Stimulated activated CD8-positive, alpha-beta memory T cell treated with anti-CD3 and anti-CD28 coated beads, Interleukin-4, amount 100 ng/mL, for 1 hour (primary cell): ENCODE measurements at places on chromosomes 2 and 18.

DNA sequence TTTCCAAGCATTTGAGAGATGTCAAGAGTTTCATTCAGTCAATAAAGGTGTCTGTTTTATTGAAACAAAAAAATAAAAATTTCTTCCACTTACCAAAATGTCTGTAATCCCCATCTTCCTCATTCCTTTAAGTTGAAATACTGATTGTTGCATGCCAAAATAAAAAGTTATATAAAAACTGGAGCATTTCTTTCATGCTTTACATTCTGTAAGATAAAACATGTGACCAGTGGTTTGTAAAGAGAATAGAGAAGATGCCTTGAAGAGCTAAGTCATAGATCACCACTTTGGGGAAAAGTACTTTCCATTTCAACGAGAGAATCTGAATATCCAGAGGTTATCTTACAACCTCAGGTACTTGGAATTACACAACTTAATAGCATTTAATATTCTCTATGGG, 35.9 kb upstream of the MYO1B start:
- DNase-seq = no peak

- DNase-seq = no peak
Measured at GRCh38 chr2:17792515-17792914, 23.7 kb upstream of the MSGN1 start.

- no peak for DNase-seq
Measured at GRCh38 chr2:163207693-163208370, 369.3 kb upstream of the KCNH7 start.

DNA sequence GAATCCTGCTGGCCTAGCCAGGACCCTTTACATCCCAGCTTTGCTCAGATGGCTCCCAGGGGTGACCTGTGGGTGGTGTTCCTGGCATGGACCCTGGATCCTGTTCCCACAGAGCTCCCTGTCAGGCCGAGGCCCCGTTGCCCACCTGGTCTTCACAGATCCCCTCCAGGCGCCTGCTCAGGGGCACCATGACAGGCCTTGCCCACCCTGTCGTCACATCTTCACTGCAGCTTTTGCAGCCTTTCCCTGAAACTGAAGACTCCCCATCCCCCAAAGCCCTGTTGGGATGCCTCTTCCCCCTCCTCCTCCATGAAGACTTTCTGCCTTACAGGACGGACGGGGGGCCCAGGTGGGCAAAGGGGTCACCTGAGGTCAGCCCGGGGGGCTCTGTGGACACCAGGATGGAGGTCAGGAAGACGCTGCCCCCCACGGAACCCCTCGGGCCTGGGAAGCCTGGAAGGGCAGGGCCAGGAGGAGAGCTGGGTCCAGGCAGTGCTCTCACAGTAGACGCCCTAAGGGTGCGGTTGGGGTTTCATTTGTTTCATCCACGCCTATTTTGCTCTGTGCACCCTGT, 13.0 kb upstream of the KIF1A start:
- no peak for DNase-seq

DNA sequence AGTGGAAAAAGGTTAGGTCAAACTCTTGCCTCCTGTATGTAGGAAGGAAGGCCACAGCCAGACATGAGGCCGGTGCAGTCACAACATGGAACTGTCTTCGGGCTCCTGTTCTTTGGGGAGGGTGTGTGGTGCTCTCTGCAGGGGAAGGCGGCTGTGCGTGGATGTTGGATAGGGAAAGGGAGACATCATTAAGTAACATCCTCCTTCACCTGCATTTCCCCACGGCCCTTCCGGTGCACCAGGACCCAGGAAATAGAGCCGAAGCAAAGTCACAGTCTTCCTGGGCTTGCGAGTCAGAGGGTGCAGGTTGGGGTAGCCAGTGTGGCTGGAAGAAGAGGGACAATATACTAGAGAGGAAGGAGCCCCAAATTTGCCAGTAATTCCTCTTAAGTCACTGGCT, 78.9 kb upstream of the SMAD7 start:
- no peak for DNase-seq

DNA sequence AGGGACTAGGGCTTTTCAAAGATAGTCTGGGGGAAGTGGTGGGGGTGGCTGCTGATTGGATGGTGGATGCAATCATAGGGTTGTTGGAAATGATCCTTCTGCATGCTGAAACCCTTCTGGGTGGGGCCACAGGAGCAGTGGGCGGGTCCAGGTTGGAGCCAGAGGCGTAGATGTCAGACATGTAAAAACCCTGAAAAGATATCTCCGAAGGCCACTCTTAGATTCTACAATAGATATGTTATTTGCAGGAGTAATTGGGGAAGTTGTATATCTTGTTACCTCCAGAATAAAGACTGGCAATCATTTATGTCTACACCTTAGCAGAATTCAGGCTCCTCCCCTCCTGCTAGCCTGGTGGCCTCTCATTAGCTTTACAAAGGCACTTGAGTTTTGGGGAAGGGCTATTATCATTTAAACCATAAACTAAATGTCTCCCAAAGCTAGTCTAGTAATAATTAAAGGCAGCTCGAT, 8.2 kb upstream of the FAM98A start:
- no peak for DNase-seq

- no peak for DNase-seq
Measured at GRCh38 chr2:157868993-157869392, 7.1 kb downstream of the ACVR1 start.

GRCh38 chr2:85529809-85530208, 9.2 kb upstream of the MAT2A start:
- DNase-seq = no peak

DNA sequence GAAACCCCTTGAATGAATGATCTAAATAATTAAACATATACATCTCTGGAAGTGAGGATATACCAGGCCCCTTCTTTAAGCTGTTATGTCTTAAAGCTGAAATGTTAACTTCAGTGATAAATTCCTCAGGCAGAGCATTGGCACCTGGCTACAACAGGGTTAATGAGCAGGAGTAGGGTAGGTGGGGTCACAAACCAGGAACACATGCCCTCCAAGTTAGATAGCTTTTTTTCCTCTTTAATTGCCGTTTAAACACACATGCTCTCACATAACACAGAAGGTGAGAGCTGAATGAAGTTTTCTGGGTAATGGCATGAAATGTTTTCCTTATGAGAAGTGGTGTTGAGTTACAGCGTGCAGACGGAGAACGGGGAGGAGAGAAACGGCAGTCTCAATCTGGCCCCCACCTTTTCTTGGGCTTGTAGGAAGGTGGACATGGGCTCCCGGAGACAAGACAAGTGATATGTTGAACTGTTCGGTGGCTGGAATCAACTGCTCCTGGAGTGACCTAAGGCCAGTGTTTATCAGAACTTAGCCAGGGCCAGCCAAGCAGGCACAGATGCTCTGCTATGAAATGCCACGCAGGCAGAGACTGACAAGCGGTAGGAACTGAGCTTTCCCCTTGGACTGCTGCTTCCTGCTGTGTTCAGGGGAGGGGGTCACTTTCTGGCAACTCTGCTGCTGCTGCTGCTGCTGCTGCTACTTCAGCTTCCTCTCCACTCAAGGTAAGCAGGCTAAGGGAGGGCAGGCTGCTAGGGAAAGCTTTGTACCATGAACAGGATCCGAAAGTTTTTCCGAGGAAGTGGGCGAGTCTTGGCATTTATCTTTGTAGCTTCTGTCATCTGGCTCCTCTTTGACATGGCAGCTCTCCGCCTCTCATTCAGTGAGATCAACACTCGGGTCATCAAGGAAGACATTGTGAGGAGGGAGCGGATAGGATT, at the start of gene GALNT5:
Gene GALNT5, plus strand, starts transcription at position 394 of the 941 bp plus-strand sequence. Its CDS starts 378 bp downstream, at position 772.
- DNase-seq = no peak
